ENCODE measurements at places on chromosomes 11 and 22. TPM values are rescaled to one million over a fixed set of nuclear protein-coding genes. Genes with fewer than 3 reads are reported as not detected.
A peak's percentile ranks its signal among the peaks of the same experiment; 100 is the strongest.

GRCh38 chr22:46977656-46978343, 215.3 kb downstream of the TBC1D22A start:
- H3K36me3 ChIP-seq: peaks cover 3% of the 10 kb centered on the region
- H3K27ac ChIP-seq: no peak overlapping the region
- H3K27me3 ChIP-seq: no peaks in the 10 kb centered on the region
- DNase-seq: peak; percentile 48

CRYBB2 gene
- total RNA-seq: 0.55 TPM

LRRC56 gene
- 0.93 TPM for total RNA-seq

DNA sequence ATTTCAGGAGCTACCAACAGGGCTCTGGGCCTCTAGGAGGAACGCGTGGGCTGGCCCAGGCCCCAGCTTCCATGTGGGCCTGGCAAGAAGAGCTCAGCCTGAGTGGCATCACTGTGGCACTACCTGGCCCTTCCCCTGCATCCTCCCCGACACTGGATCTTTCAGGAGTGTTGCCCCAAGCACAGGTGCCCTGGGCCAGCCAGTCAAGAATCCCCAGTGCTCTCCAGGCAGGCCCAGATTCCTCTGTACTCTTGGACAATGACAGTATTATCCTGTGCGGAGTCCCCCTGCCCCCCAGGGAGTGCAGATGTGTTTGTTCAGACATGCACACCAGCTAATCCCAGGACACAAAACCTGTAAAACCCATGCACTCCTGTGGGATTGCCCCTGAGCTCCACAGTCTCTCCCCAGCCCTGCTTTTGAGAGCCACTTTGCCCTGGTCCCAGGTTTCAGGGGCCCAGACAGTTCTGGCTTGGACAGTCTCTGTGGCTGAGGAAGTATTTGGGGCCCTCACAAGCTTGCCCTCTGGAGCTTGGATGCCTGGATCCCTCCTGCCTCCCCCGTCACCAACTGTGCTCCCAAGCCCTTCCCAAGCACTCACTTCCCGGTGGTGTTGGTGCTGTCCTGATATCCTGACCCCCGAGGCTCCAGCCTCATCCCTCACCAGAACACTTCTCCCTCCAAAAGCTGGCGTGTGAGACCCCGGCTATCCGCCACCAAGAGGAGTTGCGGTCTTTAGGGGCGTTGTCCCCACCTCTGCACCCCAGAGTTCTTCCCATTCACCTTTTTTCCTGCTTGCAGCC, 39.9 kb downstream of the KCNC1 start:
- no peak overlapping the region for H3K4me3 ChIP-seq
- no peaks in the 10 kb centered on the region for H3K27me3 ChIP-seq
- H3K36me3 ChIP-seq: no peaks in the 10 kb centered on the region

OR8G1 gene
- not detected for total RNA-seq

DNA sequence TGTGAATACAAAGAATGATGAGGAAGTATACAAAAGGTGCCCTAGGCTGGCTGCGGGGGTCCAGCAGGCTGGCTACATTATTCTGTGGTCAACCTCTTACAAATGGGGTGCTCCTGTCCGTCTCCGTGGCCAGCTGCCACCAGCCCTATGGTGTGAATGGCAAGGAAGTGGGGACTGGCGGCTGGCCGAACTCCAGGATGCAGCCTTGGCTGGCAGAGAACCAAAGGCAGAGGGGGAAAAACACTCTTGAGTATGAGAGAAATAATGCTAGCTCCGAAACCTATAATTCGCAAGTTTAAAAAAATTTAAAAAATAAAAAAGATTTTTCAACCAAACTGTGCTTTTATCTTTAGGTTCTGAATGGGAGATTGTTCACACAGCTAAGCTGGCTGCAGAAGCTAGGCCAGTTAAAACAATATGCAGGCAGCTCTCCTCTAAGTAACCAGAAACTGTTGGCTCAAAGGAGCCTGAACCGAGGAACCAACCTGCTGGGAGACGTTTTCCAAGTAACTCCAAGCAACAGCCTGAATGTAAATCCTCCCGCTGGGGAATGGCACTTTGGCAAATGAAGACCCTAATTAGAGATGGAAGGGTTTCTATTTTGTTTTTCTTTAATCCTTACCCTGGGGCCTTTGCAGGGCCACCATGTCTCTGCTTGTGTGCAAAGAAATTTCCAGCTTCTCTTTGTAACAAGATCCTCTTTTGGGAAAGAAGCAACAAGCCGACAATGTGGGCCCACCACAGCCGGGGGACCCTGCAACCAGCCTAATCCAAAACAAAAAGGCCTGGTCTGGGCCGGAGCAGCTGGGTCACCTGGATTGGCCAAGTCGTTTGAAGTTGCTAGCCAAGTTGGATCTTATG, 50.2 kb downstream of the C22orf31 start:
- no peak overlapping the region for H3K27ac ChIP-seq
- no peaks in the 10 kb centered on the region for H3K36me3 ChIP-seq
- no peak for DNase-seq
- H3K4me1 ChIP-seq: peaks cover 6% of the 10 kb centered on the region

DNA sequence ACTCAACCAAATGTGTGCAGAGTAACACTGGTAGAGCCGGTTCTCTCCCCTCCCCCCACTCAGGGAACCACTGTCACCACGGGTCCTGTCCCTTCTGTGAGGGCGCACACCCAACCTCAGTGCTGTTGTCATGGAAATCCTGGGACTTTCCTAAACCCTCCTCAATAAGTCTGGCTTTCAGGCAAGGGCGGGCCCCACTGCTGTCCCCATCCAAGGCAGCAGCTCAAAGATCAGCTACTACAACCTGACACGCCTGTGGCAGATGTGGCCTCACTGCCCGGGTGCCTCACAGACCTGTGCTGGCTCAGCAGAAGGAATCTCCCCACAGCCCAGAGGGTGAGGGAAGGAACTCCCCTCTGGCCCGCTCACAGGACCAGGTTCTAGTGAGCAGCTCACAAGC, 2.2 kb downstream of the PRODH start:
- no peak overlapping the region for H3K4me3 ChIP-seq
- no peak for DNase-seq
- H3K36me3 ChIP-seq: no peaks in the 10 kb centered on the region
- no peak overlapping the region for H3K27ac ChIP-seq

TH gene
- total RNA-seq: 0.54 TPM

DNA sequence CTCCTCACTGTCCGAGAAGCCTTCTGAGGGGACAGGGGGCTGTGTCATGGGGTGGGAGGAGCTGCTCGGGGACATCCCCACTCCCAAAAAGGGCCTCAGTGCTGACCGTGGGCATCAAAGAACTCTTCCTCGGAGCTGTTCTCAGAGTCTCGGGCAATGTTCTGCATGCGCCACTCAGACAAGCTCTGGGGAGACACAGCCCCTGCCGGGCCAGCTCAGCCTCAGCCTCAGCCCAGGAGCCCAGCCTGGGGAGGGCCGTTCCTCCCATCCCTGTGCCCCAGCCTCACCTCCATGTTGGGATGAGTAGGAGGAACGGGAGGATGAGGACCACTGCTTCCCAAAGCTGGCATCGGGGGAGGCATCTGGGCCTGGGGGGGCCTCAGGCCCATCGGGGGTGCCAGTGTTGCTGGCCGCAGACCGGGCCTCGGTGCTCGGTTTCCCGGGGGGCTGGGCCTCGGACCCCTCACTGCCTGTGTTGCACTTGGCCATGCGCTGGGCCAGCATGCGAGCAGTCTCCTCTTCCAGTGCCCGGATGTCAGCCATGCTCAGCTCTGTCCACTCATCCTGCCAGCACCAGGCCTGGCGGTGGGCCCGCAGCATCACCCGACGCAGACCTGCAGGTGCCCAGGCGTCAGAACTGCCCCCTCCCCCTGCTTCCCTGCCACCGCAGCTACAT, 5.2 kb downstream of the PITPNM1 start:
- no peaks in the 10 kb centered on the region for H3K27me3 ChIP-seq
- no peak overlapping the region for H3K4me3 ChIP-seq
- H3K27ac ChIP-seq: no peak overlapping the region
- H3K4me1 ChIP-seq: peaks cover 6% of the 10 kb centered on the region
- DNase-seq: no peak
- peaks cover 22% of the 10 kb centered on the region for H3K36me3 ChIP-seq

TRIM77 gene
- not detected for total RNA-seq

GRCh38 chr22:34096770-34097169, 176.5 kb upstream of the LARGE1 start:
- H3K27ac ChIP-seq: no peak overlapping the region
- H3K4me3 ChIP-seq: no peak overlapping the region
- H3K36me3 ChIP-seq: no peaks in the 10 kb centered on the region
- H3K27me3 ChIP-seq: no peaks in the 10 kb centered on the region
- no peaks in the 10 kb centered on the region for H3K4me1 ChIP-seq

- DNase-seq: no peak
- H3K36me3 ChIP-seq: no peaks in the 10 kb centered on the region
- peaks cover 17% of the 10 kb centered on the region for H3K4me1 ChIP-seq
- no peaks in the 10 kb centered on the region for H3K27me3 ChIP-seq
- H3K27ac ChIP-seq: no peak overlapping the region
Observed at GRCh38 chr11:107856981-107857517, 1.5 kb downstream of the SLC35F2 start.

NXPE2 gene
- total RNA-seq: not detected

INS gene
- total RNA-seq: not detected

Data from adrenal gland (tissue), 19 donors.